Stomach (tissue), 19 donors: ENCODE measurements at places on chromosomes 16 and 17.

GRCh38 chr17:27849474-27850185 is 43.5 kb downstream of the LYRM9 start:
- H3K4me3 ChIP-seq: no peak overlapping the region
- H3K27me3 ChIP-seq: no peaks in the 10 kb centered on the region
- no peaks in the 10 kb centered on the region for H3K4me1 ChIP-seq
- H3K36me3 ChIP-seq: no peaks in the 10 kb centered on the region
- no peak overlapping the region for H3K27ac ChIP-seq
- DNase-seq: no peak

DNA sequence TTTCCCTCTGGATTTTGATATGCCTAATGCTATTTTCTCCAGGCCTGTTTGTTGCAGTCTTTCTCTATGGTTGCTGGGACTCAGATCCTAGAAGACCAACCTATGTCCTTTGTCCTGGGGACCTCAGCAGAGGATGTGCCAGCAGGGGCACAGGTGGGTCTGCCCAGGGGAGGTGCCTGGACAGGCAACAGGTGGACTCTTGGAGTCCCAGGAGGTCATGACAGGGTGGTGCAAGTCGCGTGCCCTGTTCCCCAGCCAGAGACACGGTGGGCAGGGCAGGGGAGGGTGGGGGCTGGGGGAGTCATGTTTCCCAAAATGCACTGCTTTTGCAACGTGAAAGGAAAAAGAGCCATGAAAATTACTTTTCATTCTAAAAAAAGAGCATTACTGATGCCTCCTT is 26.3 kb upstream of the PLLP start:
- no peaks in the 10 kb centered on the region for H3K36me3 ChIP-seq
- no peak for DNase-seq
- H3K4me3 ChIP-seq: no peak overlapping the region
- H3K27me3 ChIP-seq: no peaks in the 10 kb centered on the region
- no peak overlapping the region for H3K27ac ChIP-seq
- peaks cover 22% of the 10 kb centered on the region for H3K4me1 ChIP-seq

DNA sequence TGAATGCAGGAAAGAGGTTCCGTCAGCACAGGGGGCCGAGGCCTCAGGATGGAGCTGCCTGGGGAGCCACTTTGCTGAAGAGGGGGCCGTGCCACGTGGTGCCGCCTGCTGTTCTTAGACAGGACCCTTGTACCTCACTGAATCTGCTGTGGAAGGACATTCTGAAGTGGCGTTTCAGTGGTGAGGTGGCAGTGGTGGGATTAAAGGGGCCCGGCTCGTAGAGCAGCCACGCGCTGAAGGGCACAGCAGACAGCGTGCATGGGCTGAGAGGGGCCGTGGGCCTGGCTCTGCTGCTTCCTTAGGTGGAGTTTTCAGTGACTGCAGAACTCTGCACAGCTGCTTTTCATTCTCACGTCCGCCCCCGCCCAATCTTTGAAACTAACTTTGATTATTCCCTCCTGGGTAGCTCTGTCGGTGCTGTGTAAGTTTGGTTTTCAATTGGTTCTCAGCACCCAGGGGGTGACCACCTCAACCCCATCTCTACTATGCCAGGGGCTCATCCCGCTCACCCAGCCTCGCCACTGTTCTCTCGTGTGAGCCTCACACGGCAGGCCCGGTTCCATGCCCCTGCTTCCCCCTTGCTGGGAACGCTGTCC is 70.3 kb downstream of the SEC14L1 start:
- DNase-seq: no peak
- no peaks in the 10 kb centered on the region for H3K27me3 ChIP-seq
- no peak overlapping the region for H3K4me3 ChIP-seq
- H3K4me1 ChIP-seq: peaks cover 31% of the 10 kb centered on the region
- peaks cover 95% of the 10 kb centered on the region for H3K36me3 ChIP-seq
- no peak overlapping the region for H3K27ac ChIP-seq

GRCh38 chr16:72711823-72712222 is 336.1 kb downstream of the ZFHX3 start:
- no peak for DNase-seq
- no peaks in the 10 kb centered on the region for H3K4me1 ChIP-seq
- no peak overlapping the region for H3K27ac ChIP-seq
- no peaks in the 10 kb centered on the region for H3K36me3 ChIP-seq
- no peaks in the 10 kb centered on the region for H3K27me3 ChIP-seq
- no peak overlapping the region for H3K4me3 ChIP-seq

DNA sequence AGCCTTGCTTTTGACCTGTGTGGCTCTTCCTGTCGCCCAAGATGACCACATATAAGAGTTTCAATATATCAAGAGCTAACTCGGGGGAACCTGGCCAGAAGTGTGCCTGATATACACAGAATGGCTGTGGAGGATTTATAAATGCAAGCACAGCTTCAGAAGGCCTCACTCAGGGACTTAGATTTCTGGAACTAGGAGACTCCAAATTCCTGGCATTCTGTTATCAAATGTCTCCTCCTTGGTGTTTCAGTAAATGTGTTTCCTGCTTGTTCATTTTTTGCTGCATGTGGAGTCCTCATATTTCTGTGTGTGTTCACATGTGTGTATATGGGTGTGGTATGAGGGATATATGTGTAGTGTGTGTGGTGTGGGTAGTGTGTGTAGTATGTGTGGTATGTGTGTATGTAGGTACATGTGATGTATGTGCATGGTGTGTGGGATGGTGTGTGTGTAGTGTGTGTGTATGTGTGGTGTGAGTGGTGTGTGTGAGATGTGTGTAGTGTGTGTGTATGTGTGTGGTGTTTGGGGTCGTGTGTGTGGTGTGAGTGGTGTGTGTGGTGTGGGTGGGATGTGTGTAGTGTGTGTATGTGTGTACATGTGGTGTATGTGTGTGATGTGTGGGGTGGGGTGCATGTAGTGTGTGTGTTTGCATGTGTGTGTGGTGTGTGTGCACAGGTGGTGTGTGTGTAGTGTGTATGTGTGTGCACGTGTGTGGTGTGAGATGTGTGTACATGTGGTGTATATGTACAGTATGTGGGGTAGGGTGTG is 981 bp upstream of the CD300H start:
- H3K36me3 ChIP-seq: no peaks in the 10 kb centered on the region
- no peak for DNase-seq
- no peak overlapping the region for H3K27ac ChIP-seq
- peaks cover 22% of the 10 kb centered on the region for H3K27me3 ChIP-seq
- H3K4me3 ChIP-seq: no peak overlapping the region

- no peak for DNase-seq
- peaks cover 21% of the 10 kb centered on the region for H3K4me1 ChIP-seq
- H3K36me3 ChIP-seq: no peaks in the 10 kb centered on the region
- peaks cover 8% of the 10 kb centered on the region for H3K27me3 ChIP-seq
- H3K4me3 ChIP-seq: no peak overlapping the region
Observed at GRCh38 chr17:44826123-44826790, 3.8 kb downstream of the GJC1 start.

DNA sequence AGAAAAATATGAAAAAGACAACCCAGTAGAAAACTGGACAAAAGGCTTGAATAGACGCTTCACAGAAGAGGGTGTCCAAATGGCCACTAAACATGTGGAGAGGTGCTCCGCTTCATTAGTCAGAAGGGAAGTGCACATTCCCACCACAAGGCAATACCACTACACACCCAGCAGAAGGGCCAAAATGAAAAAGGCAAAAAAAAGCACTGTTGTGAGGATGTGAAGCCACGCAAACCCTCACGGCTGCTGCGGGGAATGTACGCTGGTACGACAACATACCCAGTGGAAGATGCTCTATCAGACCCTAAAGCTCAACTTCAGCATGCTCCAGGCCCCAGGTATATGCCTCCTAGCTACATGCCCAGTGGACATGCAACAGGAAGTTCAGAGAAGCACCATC is 17.0 kb downstream of the PIK3R5 start:
- no peaks in the 10 kb centered on the region for H3K27me3 ChIP-seq
- H3K27ac ChIP-seq: no peak overlapping the region
- H3K36me3 ChIP-seq: no peaks in the 10 kb centered on the region
- no peak overlapping the region for H3K4me3 ChIP-seq
- no peaks in the 10 kb centered on the region for H3K4me1 ChIP-seq
- DNase-seq: no peak

- H3K27me3 ChIP-seq: no peaks in the 10 kb centered on the region
- H3K27ac ChIP-seq: no peak overlapping the region
- H3K4me1 ChIP-seq: no peaks in the 10 kb centered on the region
- DNase-seq: no peak
- H3K36me3 ChIP-seq: no peaks in the 10 kb centered on the region
Observed at GRCh38 chr17:52181782-52182181, 23.3 kb upstream of the CA10 start.

GRCh38 chr17:74280093-74280513 is 6.1 kb downstream of the DNAI2 start:
- no peak overlapping the region for H3K4me3 ChIP-seq
- H3K4me1 ChIP-seq: peaks cover 16% of the 10 kb centered on the region
- H3K27me3 ChIP-seq: peaks cover 54% of the 10 kb centered on the region
- H3K36me3 ChIP-seq: no peaks in the 10 kb centered on the region
- DNase-seq: no peak
- no peak overlapping the region for H3K27ac ChIP-seq

DNA sequence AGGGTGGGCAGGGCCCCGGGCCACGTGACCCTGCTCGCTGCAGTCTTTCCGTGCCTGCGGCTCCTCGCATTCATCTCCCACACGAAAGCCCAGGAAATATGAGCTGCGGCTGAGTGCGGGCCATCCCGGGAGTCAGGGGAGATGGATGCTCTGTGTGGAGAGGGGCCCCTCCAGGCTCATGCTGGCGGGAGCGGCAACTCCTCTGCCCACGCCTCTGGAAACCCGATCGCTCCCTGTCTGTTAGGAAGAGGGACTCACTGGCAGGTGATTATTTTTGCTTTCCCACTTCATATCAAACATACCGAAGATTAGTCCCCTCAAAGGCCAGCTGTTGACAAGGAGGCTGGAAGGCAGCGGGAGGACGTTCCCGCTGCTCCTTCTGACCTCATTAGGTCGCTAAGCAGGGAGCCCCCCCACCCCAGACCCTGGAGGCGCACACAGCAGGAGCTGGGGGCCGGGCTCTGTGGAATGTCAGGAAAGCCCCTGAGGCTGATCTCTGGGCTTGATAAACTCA is 228.5 kb downstream of the FOXL1 start:
- no peaks in the 10 kb centered on the region for H3K27me3 ChIP-seq
- H3K4me1 ChIP-seq: no peaks in the 10 kb centered on the region
- no peak overlapping the region for H3K4me3 ChIP-seq

- no peak overlapping the region for H3K4me3 ChIP-seq
- H3K27ac ChIP-seq: no peak overlapping the region
- DNase-seq: no peak
- no peaks in the 10 kb centered on the region for H3K27me3 ChIP-seq
Observed at GRCh38 chr16:48822431-48822830, 212.5 kb upstream of the N4BP1 start.

- H3K4me1 ChIP-seq: no peaks in the 10 kb centered on the region
- H3K36me3 ChIP-seq: peaks cover 42% of the 10 kb centered on the region
- no peaks in the 10 kb centered on the region for H3K27me3 ChIP-seq
- H3K4me3 ChIP-seq: no peak overlapping the region
Observed at GRCh38 chr16:69039333-69039941, 66.0 kb upstream of the HAS3 start.
